ENCODE measurements at places on chromosomes 13 and 19.
A peak's percentile ranks its signal among the peaks of the same experiment; 100 is the strongest.

- DNase-seq, result no peak
These were observed 11.9 kb downstream of the KLC3 start for GRCh38 chr19:45352471-45352870.

DNA sequence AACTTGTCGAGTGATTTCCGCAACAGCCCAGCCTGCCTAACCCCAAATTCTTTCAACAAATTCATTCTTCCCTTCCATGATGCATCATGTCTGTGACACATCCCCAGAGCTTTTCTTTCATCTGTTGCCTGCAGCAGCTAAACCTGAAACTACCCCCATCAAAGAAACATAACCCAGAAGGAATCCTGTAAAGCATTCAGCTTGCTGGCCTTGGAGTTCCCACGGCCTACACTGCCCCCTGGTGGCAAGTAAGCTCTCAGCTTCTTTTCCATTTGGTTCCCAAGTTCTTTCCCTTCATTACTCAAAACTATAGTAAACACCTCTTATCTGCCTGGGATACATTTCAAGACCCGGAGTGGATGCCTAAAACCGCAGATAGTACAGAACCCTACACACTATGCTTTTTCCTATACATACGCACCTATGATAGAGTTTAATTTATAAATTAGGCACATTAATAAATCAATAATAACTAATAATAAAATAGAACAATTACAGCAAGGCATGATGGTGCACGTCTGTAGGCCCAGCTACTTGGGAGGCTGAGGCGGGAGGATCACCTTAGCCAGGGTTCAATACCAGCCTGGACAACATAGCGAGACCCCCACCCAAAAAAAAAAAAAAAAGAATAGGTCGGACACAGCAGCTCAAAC lies 7.4 kb downstream of the ETHE1 start:
- DNase-seq, result peak; percentile 76

- DNase-seq, result no peak
These were observed 143.4 kb downstream of the SHISA2 start for GRCh38 chr13:25908366-25908765.

DNA sequence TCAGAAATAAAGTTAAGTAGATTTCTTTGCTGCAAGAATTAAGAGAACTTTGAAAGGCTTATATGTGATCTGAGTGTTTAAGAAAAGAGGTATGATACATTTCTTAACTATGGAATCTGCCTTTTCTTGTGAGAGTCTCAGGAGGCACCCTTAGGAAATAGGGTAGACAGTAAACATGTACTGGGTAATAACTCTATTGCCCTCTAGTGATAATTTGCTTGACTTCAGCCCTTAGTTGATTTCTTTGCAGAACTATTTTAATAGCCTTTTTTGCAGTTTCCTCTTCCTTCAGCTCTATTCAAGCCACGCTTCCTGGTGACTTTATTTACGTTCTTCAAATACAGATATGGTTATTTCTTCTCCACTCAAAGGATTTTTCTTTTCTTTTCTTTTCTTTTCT lies 37.0 kb upstream of the CCNA1 start:
- peak; percentile 7 for DNase-seq

GRCh38 chr19:40365613-40366401 lies 17.3 kb downstream of the PLD3 start:
- no peak for DNase-seq

GRCh38 chr13:18951412-18951811 lies 230.2 kb downstream of the TUBA3C start:
- no peak for DNase-seq

Measured in Jurkat, Clone E6-1 (cell line).